ENCODE measurements at places on chromosomes 1 and 21.

DNA sequence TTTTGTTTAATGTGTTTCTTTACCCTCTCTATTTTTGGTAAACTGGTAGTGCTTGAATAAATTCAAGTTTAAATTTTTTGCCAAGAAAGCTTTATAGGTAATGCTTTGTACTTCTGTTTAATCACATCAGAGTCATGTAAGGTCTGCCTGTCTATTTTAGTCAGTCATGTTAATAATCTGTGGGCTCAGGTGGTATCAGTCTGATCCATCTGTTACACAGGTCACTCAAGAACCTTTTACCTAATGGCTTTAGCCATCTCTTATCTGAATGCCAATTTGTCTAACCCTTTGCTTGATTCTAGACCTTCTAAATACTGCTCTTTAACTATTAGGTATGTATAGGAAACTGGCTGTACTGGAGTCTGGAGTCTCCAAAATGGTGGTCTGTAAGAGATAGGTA, 16.6 kb downstream of the MDM4 start:
- no peak for DNase-seq

GRCh38 chr1:117572546-117572945, 33.3 kb upstream of the TENT5C start:
- DNase-seq = no peak

DNA sequence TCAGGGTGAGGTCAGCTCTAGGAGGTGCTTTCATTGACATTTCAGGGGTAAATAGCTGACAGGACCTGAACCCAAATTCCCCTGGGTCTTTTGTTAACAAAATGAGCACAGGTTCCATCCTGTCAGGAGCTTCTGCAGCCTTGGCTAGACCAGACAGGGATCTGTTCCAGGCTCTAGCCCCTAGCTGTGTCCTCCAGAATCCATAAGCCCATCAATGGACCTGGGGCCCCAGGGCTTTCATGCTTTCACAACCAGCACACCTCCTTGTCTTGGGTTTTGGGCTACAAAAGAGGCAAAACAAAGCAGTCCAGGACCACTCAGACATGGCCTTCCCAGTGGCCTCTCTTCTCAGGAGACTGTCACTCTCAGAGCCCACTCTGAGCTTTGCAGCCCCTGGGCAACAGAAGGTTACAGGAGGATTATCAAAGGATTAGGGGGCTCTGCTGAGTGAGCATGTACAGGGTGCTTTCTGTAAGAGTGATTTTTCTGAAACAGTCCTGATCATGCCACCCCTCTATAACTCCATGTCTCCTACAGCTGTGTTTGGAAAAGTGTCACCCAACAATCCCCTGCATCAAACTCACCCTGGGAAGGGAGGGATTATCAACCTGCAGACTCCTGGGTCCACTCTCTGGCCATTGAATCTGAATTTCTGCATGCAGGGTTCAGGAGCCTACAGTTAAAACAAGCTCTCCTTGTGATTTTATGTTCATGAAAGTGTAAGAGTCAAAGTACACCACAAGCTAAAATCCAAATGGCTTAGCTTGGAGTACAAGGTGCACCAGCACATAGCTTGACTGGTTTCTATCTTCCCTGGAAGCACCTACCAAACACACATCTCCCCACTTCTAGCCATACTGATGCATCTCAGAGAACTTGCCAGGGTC, 67.7 kb upstream of the GCLM start:
- DNase-seq = no peak

DNA sequence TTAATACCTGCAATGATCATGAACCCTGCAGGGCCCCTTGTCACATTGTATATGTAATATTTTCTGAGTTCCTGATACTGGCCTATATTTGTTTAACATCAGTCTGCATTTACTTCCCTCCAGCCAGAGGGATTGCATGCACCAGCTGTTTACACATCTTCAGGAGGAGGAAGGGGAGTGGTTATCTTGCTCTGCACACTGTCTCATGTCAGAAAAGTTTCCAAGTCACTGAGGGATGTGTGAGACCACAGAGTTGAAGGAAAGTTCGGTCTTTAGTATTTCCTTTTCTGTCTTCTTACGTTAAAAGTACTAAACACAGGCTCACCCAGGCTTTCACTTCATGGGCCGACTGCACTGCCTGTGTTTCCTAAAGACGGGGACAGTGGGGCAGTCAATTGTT, 574.1 kb downstream of the LMO4 start:
- no peak for DNase-seq

DNA sequence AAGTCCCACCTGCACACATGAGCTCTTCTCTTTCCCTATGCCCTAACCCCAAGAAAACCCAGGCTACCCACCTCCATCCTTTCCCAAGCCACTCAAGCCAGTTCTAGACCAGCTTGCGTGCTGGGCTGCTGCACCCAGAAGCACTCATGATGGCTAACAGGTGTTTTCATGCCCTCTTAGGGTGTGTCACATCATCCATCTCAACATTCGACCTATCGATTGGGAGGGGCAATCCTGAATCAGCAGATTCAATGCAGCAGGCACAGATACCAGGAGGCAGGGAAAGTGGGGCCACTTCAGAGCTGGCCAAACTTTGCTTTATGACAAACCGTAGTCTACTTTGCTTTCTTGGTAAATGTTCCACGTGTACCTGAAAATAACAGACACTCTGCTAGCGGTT, 6.6 kb upstream of the PRMT2 start:
- DNase-seq = no peak

DNA sequence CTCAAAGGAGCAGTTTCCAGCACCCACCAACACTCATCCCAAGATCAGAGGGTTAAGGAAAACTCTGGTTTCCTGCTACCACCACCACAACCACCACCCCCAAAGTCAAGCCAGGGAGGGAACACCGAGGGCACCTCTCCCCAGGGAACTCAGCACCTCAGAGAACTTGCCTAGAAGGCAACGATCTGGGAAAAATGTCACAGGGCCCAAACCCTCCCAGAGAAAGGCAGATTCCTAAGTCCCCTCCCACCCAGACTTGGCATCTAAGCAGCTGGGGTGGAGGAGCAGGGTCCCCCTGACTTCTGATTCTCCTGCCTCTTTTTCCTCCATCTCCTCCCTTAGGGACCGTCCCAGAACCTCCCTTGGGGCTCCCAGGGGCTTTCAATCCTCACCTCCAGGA, 10.6 kb downstream of the KANK4 start:
- DNase-seq = no peak

DNA sequence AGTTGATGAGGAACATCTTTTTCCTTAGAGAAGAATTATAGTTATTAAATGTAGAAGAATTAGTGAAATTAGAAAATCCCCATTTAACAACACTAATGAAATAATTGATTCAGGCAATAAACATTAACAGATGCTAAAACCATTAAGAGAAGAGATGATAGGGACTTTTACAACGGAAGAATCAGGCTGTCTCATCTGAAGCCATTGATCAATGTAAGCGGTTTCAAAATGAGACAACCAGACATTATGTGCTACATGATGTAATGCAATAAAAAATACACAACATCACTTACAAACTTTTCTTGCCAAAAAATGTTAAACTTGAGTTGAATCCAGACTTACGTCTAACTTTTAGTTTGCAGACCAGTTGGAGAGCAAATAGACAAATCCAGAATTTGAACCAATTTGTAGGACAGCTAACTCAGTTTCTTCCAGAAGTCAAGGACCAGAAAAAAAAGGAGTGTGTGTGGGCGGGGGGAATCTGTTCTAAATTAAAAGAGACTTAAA, 165.4 kb upstream of the DPT start:
- no peak for DNase-seq

DNA sequence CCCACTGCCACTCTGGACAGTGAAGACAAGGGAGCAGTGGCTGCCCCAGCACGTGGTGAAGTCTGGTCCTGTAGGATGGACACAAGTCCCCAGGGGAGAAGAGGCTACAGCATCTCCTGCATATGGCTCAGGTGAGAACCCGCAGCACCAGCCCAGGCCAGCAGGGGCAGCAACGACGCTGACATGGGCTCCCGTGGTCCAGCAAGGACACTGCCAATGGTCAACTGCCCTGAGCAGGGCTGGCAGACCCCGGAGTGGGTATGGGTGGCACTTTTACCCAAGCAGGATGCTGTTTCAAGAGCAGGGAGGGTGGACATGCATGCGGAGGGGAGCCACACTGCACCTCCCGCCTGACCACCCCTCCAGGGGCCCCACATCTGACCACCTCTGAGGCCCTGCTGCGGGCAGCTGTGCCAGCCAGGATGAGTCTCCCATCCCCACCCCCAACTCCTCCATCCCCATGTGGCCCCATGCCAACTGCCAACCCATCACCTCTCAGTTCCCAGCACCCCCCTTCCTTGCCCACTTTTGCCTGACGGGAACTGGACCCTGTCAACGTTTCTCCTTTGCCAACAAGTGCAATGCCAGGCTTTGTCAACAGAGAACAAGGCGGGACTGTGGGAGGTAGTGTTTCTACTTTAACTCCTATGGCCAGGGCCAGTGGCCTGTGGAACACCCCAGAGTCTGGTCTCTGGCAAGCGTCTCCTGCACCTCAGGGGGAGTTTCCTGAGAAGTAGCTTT, 8.6 kb downstream of the MORN1 start:
- DNase-seq = no peak

GRCh38 chr1:41558761-41559171, 74.3 kb upstream of the EDN2 start:
- no peak for DNase-seq

DNA sequence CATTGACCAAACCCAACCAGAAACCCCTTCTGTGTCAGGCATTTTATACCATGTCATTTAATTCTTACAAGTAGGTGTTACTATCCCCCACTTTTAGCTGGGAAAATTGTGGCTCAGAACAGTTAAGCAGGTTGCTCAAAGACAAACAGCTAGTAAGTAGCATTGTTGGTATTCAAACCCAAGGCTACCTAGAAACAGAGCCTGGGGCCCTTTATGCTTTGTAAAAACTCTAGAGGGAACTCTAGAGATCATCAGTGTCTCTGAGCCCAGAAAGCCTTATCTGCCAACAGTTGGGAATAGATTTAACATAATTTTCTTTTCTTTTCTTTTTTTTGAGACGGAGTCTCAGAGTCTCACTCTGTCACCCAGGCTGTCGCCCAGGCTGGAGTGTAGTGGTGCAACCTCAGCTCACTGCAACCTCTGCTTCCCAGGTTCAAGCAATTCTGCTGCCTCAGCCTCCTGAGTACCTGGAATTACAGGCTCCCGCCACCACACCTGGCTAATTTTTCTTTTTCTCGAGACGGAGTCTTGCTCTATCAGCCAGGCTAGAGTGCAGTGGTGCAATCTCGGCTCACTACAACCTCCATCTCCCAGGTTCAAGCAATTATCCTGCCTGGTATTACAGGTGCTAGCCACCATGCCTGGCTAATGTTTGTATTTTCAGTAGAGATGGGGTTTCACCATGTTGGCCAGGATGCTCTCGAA, 48.5 kb upstream of the OSBPL9 start:
- no peak for DNase-seq

DNA sequence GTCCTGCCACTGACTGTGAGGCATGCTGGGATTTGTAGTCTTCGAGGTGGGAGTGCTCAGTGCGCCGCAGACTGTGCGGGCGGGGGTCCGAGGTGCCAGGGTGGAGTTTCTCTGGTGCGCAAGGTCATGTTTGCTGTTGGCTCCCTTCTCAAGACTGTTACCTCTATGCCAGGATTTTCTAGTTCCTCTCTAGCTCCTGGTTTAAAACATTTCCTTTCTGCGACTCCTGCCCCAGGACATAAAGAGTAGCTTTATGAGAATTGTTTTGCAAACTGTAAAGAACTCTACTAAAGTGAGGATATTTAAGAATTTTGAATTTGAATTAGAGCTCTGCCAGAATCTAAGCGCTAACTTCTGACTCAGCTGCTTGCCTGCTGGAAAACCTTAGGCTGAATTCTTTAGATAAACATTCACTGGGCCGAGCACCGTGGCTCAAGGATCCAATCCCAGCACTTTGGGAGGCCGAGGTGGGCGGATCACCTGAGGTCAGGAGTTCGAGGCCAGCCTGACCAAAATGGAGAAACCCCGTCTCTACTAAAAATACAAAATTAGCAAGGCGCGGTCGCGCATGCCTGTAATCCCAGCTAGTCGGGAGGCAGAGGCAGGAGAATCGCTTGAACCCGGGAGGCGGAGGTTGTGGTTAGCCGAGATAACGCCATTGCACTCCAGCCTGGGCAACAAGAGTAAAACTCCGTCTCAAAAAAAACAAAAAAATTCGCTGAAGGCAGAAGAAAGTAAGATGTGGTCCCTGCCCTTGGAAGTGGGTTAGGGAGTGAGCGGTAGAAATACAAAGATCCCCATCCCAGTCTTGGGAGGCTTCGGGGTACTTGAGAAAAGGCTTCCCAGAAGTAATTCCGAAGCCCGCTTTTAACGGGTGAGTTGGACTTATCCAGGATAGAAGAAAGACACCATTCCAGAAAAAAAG, 992 bp upstream of the USP48 start:
- no peak for DNase-seq

DNA sequence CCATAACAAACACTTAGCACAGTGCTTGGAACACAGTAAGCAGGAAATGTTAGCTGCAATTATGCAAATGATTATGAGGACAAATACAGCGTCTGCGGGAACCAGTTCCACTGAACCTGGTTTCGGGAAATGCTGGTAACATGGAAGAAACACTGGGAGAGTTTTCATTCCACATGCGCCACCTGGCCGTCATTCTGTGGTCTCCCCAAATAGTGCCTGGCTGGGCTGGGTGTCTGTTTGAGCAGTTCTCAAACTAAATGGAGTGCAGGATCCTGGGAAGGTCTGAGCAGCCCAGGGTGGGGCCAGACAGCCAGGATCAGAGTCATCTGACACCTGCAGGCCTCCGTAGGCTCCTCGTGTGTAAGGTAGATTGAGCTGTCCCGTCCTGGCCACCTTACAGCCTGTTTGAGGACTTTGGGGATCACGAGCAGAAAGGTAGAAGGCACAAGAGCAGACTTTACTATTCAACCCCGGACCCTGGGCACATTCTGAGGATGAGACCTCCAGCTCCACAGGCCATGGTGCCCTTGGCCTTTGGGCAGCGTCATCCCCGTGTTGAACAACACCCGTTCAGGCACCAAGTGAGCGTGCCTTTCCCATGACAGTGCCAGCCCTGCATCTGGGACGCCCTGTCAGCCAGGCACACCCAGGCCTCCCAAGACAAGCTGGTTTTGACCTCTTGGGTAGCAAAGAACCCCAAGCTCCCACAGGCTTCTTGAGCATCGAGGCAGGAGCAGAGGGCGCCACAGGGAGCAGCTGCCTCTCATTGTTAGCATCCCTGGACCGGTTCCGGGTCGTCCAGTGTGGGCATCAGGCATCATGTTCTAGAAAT, 101.9 kb downstream of the PRDM2 start:
- no peak for DNase-seq

GRCh38 chr1:45051005-45051772, 39.1 kb downstream of the UROD start:
- DNase-seq = no peak

DNA sequence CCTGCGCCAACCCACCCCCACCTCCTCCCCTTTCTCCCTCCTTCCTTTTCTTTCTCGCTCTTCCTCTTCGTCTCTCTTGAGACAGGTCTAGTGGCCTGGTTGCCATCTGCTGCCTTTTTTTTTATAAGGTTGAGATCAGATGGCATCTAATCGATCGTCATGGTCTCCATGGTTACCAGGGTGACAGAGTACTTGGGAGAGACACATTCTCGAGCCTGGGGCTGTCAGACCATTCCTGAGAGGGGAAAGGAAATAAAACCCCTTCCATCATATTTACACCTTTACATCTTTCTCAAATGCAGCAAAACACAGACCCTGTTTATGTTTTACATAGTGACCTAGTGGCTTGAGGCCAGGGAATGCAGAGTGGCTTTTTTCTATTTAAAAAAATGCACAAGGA, 53.5 kb upstream of the SLC22A15 start:
- DNase-seq = no peak
